ENCODE measurements at places on chromosomes 7 and 10. TPM values are rescaled to one million over a fixed set of nuclear protein-coding genes. Genes with fewer than 3 reads are reported as not detected.
A peak's percentile ranks its signal among the peaks of the same experiment; 100 is the strongest.

DNA sequence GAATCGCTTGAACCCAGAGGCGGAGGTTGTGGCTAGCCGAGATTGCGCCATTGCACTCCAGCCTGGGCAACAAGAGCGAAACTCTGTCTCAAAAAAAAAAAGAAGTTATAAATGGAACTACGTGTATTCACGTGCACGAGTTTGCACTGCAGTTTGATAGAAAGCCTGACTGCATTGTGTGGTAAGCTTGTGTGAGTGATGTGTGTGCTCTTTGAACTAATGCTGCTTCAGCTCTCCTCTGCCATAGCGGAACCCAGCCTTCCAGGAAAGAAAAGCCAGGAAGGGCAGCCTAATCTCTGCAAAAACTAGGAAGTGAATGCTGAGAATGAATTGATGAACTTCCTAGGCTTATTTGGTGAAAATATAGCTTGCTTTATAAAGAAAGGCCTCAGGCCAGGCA is 15.6 kb upstream of the MKRN1 start:
- no peak for DNase-seq

DNA sequence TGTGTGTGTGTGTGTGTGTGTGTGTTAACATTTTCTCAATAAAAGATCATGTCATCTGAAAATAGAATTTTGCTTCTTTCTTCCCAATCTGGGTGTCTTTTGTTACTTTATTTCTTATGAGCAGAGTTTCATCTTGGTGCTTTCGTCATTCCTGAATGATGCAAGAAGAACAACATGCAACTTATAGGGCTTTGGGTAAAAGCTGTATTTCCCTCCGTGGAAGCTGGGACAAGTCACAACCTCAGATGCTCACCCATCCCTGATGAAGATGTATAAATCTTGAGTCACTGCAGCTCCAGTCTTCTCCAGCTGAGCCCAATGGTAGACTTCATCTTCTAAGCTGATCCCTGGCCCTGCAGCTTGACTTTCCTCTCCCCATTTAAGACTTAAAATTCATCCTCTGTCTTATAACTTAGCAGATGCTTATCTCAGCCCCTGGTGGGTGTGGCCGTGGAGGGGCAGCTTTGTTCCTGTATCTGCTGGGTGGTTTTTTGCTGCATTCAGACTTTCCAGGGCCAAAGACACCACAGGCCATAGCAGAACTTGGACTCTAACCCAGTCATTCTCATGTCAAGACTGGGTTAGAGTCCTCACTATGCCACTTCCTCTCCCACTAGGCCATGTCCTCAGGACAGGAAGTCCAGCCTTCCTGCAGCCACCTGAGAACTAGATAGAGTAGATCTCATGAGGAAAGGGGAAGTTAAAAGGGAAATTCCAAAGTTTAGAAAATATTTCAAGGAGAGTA is 356.4 kb downstream of the TNS3 start:
- no peak for DNase-seq

DNA sequence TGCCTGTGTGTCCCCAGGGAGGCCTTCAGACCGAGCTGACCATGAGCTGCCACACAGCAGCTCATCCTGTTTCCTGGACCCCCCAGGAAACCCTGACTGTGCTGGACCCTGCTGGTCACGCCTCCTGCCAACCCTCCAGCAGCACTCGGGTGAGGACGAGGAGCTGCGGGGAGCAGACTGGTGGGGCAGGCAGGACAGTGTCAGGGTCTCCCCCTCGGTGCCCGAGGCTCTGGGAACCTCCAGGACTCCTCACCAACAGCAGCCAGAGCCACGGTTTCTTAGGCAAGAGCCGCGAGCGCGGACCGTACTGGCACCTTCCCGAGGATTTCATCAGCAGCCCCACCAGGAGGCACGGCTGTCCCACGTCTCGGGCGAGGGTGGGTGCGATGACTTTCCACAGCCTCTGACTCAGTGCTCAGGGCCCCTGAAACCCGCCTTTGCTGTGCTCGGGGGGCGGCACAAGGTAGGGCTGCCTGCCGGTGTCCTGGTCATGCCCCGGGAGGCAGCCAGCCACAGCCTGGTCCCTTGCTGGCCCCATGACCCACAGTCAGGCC is 186.9 kb downstream of the ELFN1 start:
- no peak for DNase-seq

DNA sequence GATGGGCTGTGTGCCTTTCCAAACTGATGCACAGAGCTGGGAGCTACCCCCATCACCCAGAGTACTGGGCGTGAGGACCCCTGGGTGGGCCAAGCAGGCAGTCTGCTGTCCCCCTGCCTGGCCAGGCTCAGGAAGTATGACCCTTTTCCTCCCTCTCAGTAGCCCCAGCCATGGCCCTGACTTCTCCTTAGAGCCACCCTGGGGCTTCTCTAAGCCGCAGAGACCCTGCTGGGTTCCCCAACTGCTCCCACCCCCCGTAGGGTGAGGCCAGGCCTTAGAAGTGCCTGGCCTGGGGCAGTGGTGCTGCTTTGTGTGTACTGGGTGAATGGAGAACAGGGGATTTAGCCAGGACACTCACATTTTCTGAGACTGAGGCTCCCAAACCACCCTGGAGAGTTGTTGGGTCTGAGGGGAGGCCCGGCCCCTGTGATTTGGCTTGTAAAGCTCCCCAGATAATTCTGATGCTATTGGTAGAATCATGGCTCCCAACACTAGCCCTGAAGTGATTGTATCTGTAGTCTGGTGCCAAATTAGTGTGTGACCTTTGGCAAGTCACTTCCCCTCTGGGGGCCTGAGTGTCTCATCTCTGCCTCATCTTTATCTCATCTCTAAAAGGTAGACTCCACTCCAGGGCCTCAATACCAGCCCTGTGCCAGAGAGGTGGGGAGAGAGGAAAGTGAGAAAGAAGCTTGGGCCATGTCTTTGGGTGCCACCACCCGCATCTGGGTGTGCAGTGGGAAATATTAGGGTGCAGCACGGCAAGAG is 99.7 kb upstream of the PPIF start:
- DNase-seq, result no peak

GRCh38 chr10:121667948-121668313 is 69.7 kb upstream of the FGFR2 start:
- DNase-seq, result peak; percentile 72

- no peak for DNase-seq
Observed at GRCh38 chr10:118752409-118752808, 2.4 kb downstream of the CACUL1 start.

DNA sequence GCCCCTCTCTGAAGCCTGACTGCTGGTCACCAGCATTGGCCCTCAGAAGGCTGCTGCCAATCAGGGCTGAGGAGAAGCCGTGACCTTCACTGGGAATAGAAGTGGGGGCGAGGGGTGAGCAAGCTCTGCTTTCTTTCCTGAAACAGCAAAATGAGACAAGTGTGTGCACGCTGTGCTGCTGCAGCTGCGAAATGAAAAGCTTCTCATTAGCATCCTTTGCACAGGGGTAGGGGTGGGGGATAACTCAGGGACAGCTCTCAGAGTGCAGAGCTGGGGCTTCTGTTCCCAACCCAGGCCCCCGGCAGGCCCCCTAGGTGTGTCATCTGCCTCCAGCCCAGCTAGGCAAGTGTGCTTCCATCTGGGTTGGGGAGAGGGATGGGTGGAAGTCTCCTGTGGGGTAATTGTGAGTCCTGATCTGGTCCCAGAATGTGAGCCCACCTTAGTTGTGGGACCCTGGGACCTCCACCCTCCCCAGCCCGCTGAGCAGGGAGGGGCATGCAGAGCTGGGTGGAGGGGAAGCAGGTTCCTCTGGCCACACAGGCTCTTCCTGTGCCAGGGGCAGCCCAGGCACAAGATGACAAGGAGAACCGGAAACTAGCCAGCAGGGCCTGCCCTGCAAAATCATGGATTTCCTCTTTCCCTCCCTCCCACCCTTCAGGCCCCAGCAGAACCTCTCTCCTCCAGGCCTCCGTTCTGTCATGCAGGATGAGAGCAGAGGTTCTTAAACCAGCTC is 22.2 kb downstream of the ZNF467 start:
- no peak for DNase-seq

GRCh38 chr7:23261843-23262452 is 15.4 kb downstream of the GPNMB start:
- DNase-seq, result no peak

DNA sequence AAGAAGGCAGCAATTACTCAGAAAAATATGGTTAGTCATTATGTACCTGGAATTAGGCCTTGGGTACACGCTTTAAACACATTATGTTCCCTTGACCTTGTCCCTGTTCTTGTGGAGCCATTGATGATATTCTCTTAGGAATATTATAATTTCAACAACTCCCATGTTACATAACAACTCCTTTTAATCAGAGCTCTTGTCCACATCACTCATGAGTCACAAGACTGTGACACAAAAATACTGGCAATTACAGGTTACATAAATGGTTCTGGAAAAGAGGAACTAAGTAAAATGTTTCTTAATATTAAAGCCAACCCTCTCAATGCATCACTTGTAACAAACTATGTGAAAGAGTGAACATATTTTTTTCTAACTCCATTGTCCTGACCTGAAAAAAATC is 143.8 kb upstream of the PCLO start:
- no peak for DNase-seq

DNA sequence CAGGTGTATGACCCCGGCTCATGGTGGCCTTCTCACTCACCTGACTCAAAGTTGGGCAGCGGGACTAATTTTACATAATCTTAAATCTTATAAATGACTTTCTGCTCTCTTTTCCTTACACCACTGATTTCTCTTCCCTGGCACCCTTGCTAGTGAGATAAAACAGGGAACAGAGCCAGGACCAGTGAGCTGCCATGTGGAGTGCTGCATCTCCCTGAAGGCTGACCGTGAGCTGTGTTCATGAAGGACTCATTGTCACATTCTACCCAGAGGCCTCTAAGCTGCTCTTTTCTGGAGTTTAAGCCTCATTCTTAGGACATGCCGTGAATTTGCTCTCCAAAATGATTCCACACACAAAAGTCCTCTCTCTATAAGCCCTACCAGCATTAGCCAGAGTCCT is 762.3 kb downstream of the AUTS2 start:
- no peak for DNase-seq

DNA sequence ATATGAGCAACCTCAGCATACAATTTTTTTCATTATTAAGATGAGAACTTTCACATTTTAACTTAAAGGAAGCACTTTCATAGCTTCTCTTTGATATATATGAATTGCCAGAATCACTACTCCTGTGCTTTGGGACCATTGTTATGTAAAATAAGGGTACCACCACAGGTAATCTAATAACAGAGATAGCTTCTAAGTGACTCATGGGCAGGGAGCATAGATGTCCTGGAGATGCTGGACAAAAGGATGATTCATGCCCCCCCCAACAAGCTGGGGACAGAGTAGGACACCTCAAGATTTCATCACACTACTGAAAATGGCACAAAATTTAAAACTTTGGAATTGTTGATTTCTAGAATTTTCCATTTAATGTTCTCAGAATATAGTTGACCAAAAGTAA is 641.1 kb downstream of the PCDH15 start:
- no peak for DNase-seq

DNA sequence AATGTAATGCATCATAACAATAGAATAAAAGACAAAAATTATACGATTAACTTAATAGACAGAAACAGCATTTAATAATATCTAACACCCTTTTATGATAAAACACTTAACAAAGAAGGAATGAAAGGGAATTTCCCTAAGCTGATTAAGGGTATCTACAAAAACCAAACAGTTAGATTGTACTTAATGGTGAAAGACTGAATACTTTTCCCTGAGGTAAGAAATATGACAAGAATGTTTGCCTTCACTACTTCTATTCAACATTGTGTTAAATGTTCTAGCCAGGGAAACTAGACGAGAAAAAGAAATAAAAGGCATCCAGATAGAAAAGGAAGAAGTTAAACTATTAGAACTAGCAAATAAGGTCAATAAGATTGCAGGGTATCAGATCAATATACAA is 276.9 kb downstream of the BAMBI start:
- no peak for DNase-seq

- DNase-seq, result no peak
Observed at GRCh38 chr7:142615508-142615907, 133.8 kb upstream of the PRSS1 start.

DNA sequence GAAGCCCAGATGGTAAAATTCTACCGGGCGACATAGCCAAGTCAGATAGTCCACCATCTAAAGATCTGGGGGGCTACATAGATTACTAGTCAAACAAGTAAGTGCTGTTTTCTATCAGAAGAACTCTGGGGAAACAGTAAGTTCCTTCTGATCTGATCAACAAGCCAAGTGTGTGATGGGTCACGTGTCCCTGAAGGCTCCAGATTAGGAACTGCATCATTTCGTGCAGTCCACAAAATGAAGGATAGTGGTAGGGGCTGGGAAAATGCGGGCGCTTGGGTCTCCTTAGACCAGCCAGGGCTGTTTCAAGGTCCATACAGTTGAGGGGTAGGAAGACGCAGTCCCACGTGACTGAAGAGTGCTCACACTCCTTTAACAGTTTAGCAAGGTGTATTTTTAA is 1.8 kb upstream of the CHN2 start:
- no peak for DNase-seq

DNA sequence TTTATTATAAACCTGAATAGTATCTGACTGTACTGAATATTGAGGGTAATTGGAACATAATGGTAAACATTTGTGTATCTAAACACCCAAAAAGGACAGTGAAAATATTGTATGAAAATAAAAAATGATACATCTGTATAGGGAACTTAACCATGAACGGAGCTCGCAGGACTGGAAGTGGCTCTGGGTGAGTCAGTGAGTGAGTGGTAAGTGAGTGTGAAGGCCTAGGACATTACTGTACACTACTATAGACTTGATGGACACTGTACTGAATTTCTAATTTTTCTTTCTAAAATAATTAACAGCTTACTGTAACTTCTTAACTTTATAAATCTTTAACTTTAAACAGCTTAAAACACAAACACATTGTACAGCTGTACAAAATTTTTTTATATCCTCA is 454.5 kb upstream of the FZD8 start:
- no peak for DNase-seq

SFTPA1 gene
- not detected for polyA plus RNA-seq

CH25H gene
- polyA plus RNA-seq, result not detected

PIP gene
- not detected for polyA plus RNA-seq

SMO gene
- polyA plus RNA-seq, result 6.2 TPM

TAS2R4 gene
- polyA plus RNA-seq, result 0.24 TPM

FRA10AC1 gene
- polyA plus RNA-seq, result 6.2 TPM

All from keratinocyte (primary cell).